ENCODE measurements at places on chromosomes 7 and 10.

GRCh38 chr10:15419279-15419874 lies 48.3 kb upstream of the FAM171A1 start:
- no peak for DNase-seq

DNA sequence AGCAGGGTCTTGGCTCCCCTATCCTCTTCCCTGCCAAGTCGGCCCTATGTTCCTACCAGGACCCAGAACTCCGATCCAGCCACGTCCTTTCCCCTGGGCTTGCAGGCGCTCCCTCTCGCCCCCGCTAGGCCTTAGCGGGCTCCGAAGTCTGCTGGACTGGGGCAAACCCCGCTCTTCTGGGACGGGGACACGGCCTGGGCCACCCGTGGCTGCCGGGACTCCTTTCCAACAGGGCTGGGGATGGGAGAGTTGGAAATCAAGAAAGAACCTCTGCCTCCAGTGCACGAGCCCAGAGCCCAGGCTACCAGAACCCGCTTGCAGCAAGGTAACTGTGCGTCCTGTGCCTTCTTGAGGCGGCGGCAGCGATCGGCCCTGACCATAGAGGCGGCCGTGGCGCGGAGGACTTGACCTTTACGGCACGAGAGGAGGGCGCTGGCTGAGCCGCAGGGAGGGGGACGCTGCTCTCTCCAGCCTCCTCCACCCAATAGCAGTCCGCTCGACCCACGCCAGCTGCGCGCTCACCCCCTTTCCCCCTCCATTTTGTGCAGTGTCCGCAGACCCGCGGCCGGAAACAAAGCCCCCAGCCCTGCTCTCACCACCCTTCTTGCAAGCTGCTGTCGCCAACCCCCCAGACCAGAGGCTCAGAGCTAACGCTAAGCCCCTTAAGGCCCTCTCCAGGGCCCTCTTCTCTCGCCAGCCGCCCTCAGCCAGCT lies 7.0 kb upstream of the HOXA11 start:
- DNase-seq, result no peak

- no peak for DNase-seq
Measured at GRCh38 chr7:47407821-47408674, 173.9 kb downstream of the TNS3 start.

GRCh38 chr7:32169228-32169627 lies 99.0 kb upstream of the PDE1C start:
- DNase-seq, result no peak

DNA sequence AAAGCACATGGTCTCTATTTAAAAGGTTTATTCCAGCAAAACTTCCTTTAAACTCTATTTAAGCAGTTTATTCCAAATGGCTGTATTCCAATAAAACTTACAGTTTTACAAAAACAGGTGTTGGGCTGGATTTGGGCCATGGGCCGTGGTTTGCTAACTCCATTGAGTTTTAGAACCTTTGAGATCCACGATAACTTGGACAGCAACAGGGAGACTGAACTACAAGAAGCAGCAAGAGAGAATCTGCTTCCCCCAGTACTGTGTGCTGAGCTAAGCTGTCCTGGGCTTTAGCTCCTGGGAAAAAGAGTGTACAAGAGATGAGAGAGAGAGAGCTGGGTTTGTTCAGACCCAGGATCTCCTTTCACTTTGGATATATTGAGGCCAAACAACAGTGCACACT lies 204.0 kb upstream of the CELF2 start:
- DNase-seq, result no peak

GRCh38 chr10:72746426-72747363 lies 54.8 kb downstream of the MCU start:
- no peak for DNase-seq

DNA sequence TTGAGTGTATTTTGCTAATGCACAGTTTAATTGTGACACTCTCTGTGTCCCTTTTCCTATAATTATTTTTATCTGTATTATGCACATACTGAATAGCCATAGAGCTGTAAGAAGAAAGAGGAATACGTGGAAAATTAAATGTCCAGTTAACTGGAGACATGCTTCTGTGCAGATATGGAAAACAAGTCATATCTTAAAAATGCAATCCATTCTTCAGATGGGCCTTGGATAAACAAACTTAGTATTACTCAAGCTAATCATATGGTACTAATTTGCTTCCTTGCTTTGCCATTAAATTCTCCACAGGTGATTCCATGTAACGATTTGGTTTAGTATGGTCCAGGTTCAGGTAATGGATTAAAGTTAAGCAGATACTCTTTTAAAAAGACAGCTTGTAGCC lies 201.2 kb upstream of the CELF2 start:
- DNase-seq, result no peak

DNA sequence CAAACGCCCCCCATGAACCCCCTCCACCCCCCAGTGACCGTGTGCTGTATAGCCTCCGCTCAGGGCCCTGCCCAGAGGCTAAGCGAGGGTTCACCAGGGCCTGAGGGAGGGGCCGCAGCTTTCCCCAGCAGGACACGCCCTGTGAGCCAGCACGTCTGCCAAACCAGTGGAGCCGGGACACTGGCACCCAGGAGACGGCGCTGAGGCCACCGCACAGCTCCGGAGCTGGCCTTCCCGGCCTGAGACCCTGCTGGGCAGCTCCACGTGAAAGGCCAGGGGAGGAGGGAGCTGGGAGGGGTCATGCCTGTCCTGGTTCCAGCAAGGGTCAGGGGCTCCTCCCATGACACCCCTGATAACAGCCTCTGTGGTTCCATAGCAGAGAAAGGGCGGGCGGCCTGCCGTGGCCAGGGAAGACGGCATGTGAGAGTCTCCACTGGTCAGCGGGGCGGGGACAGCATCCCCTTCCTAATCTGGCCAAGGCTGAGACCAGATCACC lies 278.3 kb downstream of the ELFN1 start:
- DNase-seq, result no peak

- no peak for DNase-seq
Measured at GRCh38 chr7:31549611-31550010, 35.7 kb downstream of the ITPRID1 start.

- no peak for DNase-seq
Measured at GRCh38 chr10:51145375-51145774, 71.1 kb downstream of the PRKG1 start.

DNA sequence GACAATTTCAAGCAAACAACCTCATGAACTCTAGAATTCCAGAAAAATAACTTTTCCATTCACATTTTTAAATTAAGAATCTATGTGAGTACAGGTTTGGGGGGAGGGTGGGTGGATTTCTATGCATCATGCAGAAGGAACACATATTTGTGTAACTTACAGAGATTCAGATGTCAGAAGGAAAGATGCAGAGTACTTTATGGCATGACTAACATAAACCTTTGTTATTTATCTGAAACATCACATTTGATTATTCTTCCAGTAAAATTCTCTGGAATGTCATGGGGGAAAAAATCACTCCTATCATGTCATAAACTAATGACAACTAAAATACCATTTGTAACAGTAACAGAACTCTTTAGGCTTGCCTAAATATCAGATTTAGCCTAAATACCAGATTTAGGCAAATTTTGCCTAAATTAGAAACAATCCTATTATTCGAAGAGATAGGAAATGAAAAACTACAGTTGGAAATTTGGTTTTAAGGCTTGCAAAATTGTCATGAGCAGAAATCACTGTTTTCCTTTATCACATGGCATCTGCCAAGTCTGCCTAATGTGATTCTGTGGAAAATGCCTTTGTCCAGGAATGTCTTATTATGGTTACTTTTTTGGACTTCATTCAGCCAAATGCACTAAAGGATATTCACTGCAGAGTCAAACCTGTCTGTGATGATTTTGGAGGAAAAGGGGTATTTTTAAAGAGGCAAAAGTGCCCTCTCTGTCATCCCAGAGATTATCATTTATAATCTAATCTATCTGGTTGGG lies 527.7 kb upstream of the CELF2 start:
- no peak for DNase-seq

All from NCI-H1092 treated with DMSO at 0.1 percent for 48 hours (cell line).